ENCODE measurements at places on chromosomes 11 and 22.

GRCh38 chr11:133266986-133267385, 265.3 kb downstream of the OPCML start:
- no peak for DNase-seq

DNA sequence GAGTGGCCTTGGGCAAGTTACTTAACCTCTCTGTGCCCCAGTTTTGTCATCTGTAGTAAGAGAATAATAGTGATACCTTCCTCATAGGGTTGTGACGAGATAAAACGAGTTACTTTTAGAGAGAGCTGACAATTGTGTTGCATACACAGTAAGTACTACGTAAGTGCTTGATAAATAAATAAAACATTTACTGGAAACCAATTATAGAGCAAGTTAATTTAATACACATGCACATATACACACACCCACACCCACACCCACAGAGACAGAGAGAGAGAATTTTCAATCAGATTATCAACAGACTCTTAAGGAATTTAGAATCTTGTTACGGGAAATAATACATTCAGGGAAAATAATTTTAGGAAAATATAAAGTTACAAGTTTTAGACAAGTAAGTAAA, 1045.8 kb upstream of the TENM4 start:
- no peak for DNase-seq

DNA sequence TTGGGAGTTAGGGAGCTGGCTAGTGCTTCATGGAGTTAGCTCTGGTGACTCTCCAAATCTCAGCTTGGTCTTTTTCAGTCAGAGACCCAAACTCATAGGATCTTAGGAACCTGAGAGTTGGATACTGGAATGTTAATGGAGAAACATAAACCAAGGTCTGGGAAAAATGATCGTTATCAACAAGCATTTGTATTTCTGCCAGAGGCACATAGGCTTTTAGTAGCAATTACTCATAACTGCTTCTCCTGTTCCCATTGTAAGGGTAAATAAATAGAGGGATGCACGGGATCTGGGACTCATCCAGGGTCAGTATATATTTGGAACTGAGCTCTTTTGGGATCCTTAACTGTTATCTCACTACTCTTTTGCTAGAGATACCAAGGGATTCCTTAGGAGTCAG, 4.8 kb downstream of the BARX2 start:
- DNase-seq = no peak

DNA sequence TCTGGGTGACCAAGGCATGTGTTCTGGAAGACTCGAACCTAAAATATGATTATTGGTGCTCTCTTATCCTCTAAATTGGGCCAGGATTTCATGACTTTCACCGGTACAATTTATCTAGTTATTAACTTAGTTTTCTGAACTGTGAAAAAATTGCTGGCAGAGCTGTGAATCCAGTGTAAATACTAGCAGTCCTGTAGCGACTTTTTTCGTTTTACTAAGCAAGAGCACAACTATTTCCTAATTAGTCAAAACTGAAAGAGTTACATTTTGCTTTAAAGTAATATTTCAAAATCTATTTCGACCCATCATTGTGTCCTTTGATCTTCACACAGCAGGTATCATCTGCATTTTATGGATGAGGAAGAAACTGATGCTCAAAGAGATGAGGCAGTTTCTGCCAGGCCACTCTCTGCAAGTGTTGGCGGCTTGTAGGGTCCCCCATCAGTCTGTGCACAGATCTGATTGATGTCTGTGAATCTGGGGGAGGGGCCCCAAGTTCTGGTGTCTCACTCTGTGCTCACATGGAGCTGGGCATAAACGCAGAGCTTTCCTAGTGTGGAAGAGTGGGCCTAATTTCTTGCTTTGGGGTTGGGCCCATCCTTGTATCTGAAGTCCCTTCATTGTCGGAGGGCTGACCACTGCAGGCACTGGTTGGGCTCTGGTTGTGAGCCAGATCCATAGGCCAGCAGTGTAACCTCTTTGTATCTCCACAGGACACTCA, 1.4 kb upstream of the TRMT2A start:
- DNase-seq = no peak

DNA sequence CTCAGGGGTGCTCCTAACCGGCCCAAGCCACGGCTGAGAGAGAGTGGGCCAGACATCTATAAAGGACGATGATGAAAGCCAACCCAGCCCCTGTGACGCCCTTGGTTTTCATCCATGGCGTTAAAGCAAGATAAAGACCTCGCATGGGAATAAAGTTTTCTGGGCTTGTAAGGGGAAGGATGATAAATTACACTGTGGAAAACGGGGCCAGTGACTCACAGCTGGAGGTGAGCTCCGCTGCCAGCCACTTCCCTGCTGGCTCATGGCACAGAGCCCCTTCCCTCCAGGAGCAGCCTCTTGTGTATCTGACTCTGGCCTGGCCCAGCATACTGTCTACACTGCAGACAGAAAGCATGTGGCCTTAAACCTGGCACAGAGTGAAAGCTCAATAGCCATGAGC, 503.2 kb upstream of the B3GAT1 start:
- DNase-seq = no peak

- peak; percentile 66 for DNase-seq
These were observed 17.0 kb downstream of the P2RY6 start for GRCh38 chr11:73288873-73289707.

- DNase-seq = no peak
These were observed 3.2 kb upstream of the PLA2G3 start for GRCh38 chr22:31143537-31143936.
